ENCODE measurements at places on chromosomes 12 and 14.

DNA sequence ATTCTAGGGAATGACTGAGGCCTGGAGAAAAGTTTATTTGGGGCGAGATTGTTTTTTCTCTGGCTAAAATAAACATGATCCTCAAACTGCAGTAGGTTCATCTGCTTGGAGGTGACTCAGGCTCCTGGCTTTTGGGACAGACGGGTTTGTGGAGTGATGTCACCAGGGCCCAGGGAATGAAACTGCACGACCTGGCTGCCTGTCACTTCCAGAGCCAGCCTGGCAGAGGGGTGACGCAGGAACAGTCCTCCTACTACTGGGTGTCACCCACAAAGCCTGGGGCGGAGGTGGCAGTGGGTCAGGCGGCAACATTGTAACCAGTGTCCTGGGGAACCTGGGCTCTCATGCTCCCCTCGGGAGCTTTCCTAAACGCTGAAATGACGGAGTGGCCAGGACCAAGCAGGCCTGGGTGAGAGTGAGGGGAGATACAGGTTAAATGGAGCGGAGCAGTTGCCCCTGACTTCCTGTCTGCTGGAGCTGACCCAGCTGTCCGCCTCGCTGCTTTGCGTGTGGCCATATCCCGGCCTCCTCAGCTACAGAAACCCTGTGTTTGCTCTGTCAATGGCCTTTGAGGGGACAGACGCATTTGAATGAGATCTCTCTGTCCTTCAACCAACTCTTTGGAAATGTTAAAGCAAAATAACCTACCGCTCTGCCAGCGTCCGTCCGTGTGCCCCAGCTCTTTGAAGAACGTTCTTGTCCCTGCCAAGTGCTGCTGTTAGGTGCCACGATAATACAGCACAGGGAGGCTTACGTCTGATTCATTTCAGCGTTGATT, 6.5 kb downstream of the HIP1R start:
- DNase-seq, result peak; percentile 69

GRCh38 chr14:92316176-92316575, 6.8 kb upstream of the SLC24A4 start:
- no peak for DNase-seq

GRCh38 chr12:64124511-64125197, 97.4 kb downstream of the KICS2 start:
- no peak for DNase-seq

DNA sequence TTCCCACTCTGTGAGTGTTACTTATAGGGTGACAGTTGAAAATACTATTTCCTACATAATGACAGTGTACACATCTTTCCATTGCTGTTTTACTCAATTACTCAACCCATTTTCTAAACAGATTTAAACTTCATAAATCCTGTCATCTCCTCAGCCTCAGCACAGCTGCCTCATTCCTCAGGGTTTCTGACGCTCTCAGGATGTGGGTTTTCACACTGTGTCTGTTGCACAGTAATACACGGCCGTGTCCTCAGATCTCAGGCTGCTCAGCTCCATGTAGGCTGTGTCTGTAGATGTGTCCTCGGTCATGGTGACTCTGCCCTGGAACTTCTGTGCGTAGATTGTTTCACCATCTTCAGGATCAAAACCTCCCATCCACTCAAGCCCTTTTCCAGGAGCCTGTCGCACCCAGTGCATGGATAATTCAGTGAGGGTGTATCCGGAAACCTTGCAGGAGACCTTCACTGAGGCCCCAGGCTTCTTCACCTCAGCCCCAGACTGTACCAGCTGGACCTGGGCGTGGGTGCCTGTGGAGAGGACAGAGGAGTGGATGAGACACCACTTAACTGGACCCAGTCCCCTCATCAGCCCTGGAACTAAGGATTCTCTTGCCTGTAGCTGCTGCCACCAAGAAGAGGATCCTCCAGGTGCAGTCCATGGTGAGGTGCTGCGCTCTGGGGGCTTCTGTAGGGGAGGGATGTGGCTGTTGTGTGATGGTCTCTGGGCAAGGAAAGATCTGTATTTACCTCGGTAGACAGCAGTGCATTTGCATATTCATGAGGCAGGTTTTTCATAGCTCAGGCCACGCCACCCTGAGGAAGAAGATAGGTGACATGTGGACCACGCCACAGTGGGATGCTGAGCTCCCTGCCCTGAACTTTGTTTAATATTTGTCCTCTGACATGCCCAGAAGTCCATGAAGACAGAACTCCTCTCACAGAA, 750.2 kb downstream of the TMEM121 start:
- no peak for DNase-seq

DNA sequence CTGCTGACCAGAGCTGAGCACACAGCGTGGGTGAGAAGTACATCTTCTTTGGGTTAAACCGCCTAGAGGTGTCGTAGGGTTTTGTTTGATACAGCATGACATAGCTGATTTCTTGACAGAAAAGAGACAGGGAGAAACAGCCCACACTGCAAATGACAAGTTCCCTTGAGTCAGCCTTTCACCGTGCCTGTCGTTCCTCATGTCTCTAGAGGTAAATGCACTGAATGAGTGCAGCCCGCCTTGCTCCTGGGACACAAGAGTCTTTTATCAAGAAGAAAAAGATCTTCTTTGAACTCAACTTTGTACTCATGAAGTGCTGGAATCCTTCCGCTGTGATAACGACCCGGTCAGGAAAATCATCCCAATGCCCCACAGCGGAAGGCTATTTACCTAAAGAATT, 77.6 kb downstream of the TMEM132D start:
- DNase-seq, result no peak

DNA sequence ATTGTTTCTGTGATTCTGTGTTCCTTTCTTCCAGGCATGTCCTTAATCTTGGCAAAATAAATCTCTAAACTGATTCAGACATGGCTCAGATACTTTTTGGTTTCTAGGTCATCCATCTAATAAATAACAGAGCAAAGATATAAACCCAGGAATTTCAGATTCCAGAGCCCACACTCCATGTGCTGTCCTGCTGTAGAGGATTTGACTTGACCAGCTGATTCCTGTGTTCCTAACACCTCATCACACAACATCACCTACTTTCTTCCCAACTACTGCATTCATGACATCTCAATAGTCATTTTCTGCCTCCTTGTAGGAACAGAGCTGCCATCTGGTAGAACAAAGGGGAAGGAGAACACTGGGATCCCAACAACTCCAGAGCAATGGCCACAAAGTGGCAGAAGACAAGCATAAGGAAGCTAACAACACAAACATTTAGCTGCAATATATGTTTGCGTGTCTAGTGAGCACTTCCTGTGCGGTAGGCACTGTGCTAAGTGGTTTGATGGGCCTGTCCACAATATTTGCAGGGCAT, 91.9 kb upstream of the OVCH1 start:
- DNase-seq, result no peak

GRCh38 chr14:100810861-100811461, 15.0 kb upstream of the MEG3 start:
- no peak for DNase-seq

DNA sequence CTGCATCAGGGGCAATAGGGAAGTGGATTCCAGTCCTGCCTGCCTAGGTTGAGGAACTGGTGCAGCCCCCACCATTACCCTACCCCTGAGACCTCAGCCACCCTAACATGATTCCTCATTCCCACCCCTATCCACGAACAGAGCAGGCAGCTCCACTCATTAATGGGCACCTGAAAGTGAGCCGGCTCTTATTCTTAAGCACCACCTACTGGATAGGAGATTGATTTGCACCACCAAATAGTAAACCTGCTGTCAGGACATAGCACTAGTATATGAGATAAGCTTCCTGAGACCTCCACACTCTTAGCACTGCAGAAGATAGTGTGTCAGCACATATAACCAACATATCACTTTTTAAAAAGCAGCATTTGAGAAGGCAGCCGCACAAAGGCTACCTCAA, 573.2 kb downstream of the SOX5 start:
- no peak for DNase-seq

DNA sequence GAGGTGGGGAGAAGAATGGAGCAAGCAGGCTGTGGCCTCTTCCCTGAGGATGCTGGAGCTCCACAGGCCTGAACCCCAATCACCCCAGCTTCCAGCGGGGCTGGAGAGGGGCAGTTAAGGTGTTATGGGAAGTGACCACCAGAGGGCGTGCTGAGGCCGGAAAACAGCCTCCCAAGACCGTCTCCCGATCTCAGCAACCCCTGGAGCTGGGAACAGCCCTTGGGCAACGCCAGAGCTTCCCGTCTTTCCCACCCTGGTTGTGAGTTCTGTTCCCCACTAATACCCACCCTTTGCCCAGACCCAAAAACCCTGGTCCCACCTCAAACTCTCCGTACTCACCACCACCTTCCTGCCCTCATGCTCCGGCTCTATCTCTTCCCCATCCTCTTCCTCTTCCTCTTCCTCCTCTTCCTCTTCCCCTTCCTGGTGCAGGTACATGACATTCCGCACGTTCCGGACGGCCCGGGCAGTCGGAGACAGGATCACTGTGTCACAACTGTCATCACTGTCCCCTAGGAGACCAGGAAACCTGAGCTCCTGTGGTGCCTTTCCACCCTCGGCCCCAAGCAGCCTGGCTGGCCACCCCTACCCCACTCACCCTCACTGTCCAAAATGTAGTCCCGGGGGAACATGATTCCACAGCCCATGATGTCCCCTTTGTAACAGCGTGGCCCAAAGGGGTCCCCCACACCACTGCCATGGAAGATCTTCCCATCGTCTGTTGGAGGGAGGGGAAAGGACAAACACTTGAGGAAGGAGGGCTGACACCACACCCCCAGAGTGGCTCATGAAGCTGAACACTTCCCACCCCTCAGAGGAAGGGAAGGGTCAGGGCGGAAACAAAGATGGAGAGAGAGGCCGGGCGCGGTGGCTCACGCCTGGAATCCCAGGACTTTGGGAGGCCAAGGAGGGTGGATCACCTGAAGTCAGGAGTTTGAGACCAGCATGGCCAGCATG, 12.9 kb downstream of the SPRYD3 start:
- DNase-seq, result no peak

DNA sequence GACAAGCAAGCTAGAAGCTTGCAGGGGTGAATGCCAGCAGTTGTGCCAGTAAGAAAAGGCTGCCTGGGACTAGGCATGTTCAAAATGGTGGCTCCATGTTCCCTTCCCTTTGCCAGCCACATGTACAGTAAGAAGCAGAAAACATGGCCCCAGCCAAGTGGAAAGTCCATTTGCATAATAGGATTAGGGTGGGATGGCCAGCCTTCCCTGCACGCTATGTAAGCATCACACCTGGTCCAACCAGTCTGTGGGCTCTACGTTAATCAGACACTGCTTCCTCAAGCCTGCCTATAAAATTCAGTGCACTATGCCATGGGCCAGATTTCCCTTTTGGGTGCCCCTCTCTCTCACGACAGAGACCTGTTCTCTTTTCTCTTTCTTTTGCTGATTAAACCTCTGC, 288.4 kb downstream of the GXYLT1 start:
- no peak for DNase-seq

- no peak for DNase-seq
Observed at GRCh38 chr14:89507926-89508460, 91.0 kb upstream of the FOXN3 start.

DNA sequence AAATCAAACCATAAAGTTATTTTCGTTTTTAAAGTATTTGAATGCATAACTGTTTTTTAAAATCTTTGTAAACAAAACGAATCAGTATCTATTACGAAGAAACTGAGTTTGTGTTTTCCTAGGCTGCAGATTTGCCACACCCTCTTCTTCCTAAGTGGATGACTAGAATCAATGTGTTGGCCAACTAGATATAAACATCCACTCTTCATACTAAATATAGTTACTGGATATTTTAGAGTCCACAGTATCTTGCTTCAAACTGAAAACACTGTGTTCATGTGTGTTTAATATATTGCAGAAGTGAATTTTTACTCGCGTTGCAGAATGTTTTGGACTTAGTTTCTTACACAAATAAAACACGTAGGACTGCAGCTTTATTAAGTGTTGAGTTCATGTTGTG, 63.2 kb downstream of the KLHL28 start:
- DNase-seq, result no peak

DNA sequence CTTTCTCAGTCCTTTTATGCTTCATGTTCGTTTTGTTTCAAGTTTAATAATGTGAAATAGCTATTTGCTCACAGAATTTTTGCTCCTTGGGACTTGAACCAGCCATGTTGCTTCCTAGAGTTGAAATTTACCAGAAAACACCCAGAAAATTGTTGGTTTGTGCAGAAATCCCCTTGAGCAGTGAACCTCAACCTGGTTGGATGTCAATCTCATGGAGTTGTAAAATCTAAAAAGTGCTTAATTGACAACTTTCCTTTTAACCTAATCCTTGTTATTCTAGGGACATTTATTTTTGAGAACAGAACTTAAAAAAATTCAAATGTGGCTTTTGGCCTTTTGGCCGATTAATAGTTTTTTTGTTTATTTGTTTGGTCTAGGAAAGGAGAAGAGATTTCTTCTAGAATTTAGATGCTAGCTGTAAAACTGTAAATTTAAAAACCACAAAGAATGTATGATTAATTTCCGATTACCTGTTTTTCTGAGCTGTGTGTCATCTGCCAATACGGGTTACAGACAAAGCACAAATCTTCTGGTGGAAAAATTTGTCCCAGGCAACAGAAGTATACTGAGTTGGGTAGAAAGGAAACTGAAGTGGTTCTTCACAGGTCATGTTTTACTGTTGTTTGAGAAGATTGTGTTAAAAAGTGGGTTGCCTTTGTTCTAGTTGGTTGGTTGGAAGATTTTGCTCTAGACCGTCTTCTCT, 154.4 kb downstream of the FUT8 start:
- DNase-seq, result no peak

- no peak for DNase-seq
Observed at GRCh38 chr14:70888681-70889175, 18.5 kb upstream of the PCNX1 start.

GRCh38 chr12:4193821-4194220, 79.7 kb upstream of the CCND2 start:
- no peak for DNase-seq

- DNase-seq, result no peak
Observed at GRCh38 chr12:32486158-32486557, 86.8 kb downstream of the FGD4 start.

- no peak for DNase-seq
Observed at GRCh38 chr14:24098927-24099813, 5.1 kb downstream of the PCK2 start.

DNA sequence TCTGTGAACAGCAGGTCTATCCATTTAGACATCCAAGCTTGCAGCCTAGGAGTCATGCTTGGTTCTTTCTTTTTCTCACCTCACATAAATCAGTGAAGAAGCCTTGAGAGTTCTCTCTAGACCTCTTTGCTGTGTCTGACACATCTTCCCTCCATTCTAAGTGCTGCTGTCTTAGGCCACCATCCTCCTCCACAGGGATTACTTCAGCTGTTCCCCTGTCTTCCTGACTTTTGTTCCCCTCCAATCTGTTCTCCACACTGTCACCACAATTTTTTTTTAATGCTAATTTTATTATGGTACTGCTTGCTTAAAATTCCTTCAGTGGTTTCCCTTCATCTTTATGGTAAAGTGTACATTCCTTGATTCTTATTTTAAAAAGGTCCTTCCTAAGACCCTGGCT, 71.8 kb downstream of the DERA start:
- DNase-seq, result no peak

- no peak for DNase-seq
Observed at GRCh38 chr12:1127021-1127420, 136.0 kb downstream of the ERC1 start.

- no peak for DNase-seq
Observed at GRCh38 chr12:107990325-107990724, 138.8 kb upstream of the WSCD2 start.

Data from renal pelvis (tissue), 12 donors.